SW480 (cell line): ENCODE measurements at places on chromosomes 6 and 20.

- no peak for DNase-seq
These were observed 174.2 kb upstream of the FUT9 start for GRCh38 chr6:95841560-95841959.

GRCh38 chr20:35627121-35627520 lies 11.5 kb downstream of the SPAG4 start:
- no peak for DNase-seq

GRCh38 chr6:153135681-153136080 lies 4.6 kb upstream of the RGS17 start:
- no peak for DNase-seq

DNA sequence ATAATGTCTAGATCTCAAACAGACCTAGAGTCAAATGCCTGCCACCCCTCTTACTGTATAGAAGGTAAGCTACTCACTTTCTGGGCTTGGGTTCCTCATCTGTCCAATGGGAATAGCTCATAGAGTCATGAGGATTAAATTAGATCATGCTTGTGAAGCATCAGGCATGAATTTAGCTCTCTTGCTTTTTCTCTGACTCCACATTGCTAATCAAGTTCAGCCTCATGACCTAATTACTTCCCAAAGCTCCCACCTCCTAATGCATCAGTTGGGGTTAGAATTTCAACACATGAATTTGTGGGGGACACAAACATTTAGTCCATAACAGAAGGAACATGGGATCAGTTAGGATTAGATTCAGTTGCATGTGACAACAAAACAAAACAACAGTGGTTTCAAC lies 4.6 kb upstream of the DDX27 start:
- no peak for DNase-seq

- DNase-seq = no peak
These were observed 57.3 kb upstream of the SLC35B3 start for GRCh38 chr6:8492536-8493133.

GRCh38 chr6:73363537-73363875 lies 1.0 kb downstream of the KHDC3L start:
- DNase-seq = no peak

DNA sequence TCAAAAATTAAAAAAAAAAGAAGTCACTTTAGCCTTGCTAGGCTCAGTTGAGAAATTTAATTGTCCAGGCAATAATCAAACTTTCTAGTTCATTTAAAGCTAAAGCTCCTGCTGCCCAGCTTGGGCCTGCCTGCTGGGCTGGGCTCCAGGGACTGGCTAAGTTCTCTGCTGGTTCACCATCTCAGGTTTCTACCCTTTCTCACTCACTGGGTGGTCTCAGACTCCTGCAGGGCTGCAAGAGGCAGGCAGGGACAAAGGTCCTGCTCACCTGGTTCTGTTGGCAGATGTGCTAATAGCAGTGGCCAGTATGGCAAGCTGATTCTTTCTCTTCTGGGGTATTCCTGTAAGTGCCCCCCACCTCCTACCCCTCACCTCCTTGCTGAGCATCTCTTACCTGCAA lies 21.2 kb upstream of the RTF2 start:
- no peak for DNase-seq

- DNase-seq = no peak
These were observed 54.1 kb downstream of the ZNF217 start for GRCh38 chr20:53539516-53539915.

GRCh38 chr6:166747644-166748595 lies 120.9 kb upstream of the RPS6KA2 start:
- DNase-seq = no peak

DNA sequence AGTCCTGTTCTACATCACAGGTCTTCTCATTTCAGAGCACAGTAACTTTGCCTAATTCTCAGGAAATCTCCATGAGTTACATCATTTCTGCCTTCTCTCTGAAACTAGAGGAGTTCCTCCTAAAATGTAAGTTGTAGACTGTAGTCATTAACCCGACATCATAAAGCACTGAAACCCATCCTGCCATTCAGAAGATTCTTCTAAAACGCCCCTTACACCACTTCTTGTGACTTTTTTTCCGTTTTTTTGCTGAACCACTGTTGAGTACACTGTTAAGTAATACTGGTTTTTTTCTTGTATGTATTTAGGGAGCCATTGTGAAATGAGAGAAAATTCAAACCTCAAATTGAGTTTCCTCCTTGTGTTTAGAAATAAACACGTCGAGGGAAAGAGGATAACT lies 117.3 kb downstream of the MAP3K4 start:
- no peak for DNase-seq

DNA sequence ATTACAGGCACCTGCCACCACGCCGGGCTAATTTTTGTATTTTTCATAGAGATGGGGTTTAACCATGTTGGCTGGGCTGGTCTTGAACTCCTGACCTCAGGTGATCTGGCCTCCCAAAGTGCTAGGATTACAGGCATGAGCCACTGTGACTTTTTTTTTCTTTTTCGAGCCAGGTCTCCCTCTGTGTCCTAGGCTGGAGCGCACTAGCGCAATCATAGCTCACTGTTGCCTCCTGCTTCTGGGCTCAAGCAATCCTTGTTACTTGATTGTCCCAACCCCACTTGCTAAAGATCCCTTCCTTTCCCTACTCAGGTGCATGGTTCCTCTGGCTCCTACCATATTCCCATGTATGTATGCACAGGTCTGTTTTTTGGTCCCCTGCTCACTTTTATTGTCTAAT lies 27.4 kb upstream of the SMIM29 start:
- no peak for DNase-seq

- DNase-seq = no peak
These were observed 9.2 kb downstream of the C6orf15 start for GRCh38 chr6:31103136-31103535.

DNA sequence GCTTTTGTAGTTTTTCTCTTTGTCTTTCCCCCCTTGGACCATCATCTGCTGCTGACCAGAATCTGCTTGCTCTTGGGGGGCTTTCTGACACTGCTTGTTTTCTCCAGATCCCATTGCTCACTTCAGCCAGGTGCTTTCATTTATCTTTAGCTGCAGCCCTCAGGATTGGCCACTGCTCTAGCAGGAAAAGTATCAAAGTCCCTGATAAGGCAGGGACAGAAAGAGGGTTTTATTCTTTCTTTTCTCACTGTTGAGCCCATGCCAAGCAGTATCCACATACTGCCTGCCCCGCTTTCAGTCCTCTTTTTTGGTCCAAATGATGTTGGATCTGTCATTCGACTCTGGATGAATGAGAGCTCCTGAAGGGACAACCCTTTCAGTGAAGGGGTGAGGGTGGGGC lies 141.4 kb downstream of the DNAH8 start:
- DNase-seq = no peak

DNA sequence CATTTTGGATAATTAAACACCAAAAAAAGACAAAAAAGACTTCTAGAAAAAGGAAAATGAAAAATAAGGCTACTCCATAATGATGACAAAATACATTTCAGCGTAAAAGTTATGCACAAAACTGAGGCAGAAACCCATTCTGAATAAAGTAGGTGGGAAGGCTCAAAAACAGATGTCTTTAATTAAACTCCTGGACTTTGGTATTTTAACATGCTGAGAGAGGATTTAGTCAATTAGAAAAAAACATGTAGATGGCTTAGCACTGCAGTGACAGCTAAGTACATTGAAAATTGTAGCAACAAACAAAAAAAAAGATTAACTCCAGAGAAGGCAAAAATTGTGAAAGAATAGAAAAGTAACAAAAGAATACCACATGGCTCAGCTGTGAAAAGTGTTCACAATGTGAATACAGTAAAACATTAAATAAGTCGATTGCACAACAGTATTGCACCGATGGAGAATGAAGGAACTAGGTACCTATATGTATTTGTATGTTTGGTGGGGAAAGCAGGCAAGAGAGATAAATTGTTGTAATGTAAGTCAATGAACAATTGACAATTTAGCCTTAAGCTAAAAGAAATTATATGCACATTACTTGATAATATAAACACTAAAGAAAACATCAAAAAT lies 59.5 kb downstream of the TBC1D32 start:
- no peak for DNase-seq

DNA sequence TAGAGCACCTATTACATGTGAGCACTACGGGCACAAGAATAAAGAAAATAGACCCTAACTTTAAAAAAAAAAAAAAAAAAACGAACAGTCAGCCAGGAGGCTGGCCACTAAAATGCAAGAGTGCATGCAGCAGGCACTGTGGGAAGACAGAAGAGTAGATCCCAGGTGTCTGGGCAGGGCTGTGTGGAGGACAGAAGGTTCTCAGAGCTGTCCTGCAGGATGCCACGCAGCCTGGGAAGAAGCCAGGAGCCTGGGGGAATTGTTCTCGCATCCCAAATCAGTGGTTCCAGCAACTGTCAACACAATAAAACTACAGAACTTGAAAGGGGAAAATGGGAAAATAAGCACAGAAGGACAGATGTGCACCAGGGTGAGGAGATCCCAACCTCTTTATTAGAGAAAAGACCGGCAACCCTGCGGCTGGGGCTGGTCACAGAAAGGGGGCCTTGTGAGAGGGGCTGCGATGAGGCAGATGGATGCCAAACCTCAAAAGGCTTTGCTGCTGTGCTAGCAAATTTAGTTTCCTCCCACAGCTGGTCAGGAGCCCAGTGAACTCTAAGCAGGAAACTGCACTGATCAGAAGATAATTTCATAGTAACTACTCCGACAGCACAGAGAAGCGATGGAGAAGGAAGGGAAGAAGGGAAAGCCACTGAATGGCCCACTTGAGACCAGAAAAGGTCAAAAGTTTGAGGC lies 30.9 kb downstream of the MAP3K5 start:
- no peak for DNase-seq

GRCh38 chr20:21356386-21356785 lies 40.9 kb downstream of the NKX2-4 start:
- no peak for DNase-seq

- no peak for DNase-seq
These were observed 12.0 kb upstream of the SLC17A5 start for GRCh38 chr6:73665686-73666319.

DNA sequence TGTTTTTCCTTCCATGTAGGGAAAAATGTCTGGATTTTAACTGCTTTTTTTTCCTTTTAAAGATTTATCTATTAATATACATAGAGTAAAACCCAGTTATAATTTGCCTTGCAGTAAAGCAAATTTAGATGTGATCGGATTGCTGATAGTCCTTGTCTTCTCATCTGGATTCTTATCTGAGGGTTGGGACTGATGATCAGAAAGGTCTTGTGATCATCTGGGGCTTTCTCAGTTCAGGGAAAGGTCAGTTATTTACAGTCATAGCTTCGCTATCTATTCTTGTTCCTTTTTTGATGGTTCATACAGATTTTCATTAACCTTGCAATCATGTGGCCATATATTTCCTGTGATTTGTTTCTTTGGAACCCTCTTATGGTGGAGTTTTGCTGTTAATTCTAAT lies 63.8 kb upstream of the CLDN20 start:
- no peak for DNase-seq

GRCh38 chr20:24999568-24999967 lies 7.0 kb upstream of the APMAP start:
- no peak for DNase-seq

DNA sequence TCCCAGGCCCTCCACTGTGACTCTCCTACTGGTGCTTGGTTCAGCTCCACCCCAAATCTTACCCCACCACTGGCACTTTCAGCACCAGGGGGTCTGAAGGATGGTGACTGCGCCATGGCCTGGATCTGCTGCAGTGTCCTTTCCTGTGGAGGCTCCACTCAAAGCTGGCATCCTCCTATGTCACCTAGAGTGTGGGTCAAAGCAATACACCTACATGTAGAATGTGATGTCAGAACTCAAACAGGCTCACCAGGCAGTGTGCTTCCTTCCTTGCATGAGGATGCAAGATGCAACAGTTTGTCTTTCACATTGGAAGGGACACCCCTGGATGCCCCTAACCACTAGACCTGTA lies 32.8 kb upstream of the MICB start:
- DNase-seq = no peak

GRCh38 chr6:170584954-170585498 lies 589 bp upstream of the PDCD2 start:
- DNase-seq = no peak

- no peak for DNase-seq
These were observed 541 bp downstream of the CDC25B start for GRCh38 chr20:3796477-3797225.

- DNase-seq = no peak
These were observed 188.5 kb upstream of the PMEPA1 start for GRCh38 chr20:57898332-57898731.

GRCh38 chr20:56417911-56418310 lies 5.9 kb downstream of the CASS4 start:
- DNase-seq = no peak
